Stimulated activated memory B cell treated with anti-CD40 and anti-IgM and Interleukin-4, amounts not matched to agents 10 μg/mL and 1 μg/mL and 100 μg/mL, for 72 hours (primary cell): ENCODE measurements at places on chromosomes 6 and 20.

DNA sequence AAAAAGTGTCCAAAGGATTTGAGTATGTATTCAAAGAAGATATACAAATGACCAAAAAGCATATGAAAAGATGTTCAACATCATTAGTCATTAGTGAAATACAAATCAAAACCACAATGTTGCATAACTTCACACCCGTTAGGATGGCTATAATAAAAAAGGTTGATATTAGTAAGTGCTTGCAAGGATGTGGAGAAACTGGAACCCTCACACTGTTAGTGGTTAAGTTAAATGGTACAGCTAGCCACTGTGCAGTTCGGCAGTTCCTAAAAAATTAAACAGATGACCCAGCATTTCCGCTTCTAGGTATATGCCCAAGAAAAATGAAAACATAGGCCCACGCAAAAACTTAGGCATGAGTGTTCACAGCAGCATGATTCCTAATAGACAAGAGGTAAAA lies 38.6 kb downstream of the IBTK start:
- ATAC-seq, result no peak

- ATAC-seq, result no peak
These were observed 244.2 kb upstream of the POU3F2 start for GRCh38 chr6:98590136-98590681.

DNA sequence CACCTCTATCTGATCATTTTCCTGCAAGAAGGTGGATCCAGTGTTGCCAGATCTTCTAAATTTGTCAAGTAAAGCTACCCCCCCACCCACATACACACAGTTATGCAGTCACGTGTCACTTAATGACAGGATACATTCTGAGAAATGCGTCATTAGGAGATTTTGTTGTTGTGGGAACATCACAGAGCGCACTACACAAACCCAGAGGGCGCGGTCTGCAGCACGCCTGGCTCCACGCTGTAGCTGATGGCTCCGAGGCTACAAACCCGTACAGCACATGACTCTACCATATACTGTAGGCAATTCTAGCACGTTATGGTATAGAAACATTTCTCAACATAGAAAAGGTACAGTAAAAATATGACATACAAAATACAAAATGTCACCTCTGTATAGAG lies 126.9 kb downstream of the SYCP2 start:
- no peak for ATAC-seq

- ATAC-seq, result no peak
These were observed 78.4 kb downstream of the PRND start for GRCh38 chr20:4800131-4800530.

- ATAC-seq, result no peak
These were observed 76.1 kb upstream of the NAA20 start for GRCh38 chr20:19940988-19941460.

GRCh38 chr6:68182386-68182785 lies 452.7 kb upstream of the ADGRB3 start:
- ATAC-seq, result no peak

DNA sequence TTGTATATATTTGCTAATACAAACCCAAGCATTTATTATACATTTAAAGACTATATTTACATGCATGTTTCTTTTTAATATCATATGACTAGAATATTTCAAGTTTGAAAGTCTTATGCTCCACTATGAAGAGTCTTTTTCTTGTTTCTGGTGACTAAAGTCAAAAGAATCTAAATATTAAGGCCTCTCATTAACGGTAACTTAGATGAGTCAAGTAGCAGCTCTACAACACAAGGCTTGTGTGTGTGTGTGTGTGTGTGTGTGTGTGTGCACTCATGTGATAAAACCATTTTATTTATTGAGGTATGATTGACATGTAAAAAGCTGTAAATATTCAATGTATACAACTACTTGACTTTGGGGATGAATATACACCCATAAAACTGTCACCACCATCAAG lies 275.6 kb downstream of the TFAP2B start:
- no peak for ATAC-seq

GRCh38 chr20:60054716-60055634 lies 96.8 kb downstream of the CDH26 start:
- ATAC-seq, result no peak

DNA sequence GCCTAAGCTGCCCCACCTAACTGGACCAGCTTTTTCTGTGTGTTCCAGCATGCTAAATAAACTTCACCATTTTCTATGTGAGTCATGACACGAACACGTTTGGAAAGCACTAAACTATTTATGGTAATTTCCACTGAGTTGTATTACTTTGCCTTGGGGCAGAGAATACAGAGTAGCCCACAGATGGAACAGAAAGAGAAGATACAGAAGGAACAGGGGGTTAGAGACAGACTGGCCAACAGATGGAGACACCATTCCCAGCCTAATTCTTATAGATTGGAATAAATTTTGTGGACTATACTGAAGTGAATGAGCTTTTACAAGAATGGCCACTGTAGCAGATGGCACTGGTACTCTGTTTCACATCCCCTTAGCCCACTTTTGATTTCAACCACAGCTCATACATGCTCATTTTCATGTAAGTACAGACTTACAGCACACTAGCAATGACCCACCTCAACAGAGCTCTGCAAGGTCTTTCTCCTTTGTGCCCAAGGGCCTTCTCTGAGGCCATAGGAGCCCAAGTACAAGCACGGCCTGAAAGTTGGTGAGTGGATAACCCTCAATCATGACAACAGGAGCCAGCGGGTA lies 13.1 kb upstream of the NT5DC1 start:
- peak; percentile 96 for ATAC-seq

DNA sequence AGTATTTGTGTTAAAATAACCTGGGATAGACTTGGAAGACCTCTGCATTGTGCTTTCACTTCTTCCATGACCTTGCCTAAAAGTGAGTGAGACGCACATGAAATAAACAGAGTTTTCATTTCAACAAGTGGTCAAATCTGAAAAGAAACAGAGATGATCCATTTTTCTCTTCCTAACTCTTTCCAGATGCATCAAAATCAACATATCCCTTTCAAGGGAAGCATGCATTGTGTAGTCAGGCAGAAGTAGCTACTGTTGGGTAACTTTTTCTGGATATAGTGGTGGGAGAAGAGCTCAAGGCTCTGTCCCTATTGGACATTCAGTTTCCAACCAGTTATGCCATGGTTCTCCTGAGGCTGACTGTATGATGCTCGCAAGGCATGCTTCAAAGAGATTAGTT lies 233.0 kb upstream of the JAG1 start:
- ATAC-seq, result no peak

DNA sequence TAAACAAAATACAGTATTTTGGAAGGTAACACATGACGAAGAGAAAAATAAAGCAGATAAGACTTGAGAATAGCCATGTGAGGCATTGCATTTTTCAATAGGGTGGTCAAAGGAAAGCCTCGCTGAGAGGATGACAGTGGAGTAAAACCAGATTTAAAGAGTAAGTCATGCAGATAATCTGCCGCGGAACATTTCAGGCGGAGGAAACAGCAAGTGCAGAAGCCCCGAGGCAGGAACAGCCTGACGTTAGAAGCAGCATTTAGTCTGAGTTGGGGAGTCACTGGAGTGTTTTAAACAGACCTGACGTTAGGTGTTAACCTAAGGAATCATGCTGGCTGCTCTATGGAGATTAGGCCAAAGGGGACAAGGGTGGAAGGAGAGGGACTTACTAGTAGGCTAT lies 65.0 kb upstream of the VSTM2L start:
- ATAC-seq, result no peak

GRCh38 chr20:51326201-51326819 lies 216.2 kb downstream of the NFATC2 start:
- no peak for ATAC-seq

GRCh38 chr6:64012351-64013001 lies 376.9 kb downstream of the PHF3 start:
- ATAC-seq, result no peak
